Esophagus mucosa (tissue), 1 donor: ENCODE measurements at places on chromosomes 1 and 21. TPM values are rescaled to one million over a fixed set of nuclear protein-coding genes. Genes with fewer than 3 reads are reported as not detected.

RPE65 gene
- not detected for total RNA-seq

AMPD1 gene
- not detected for total RNA-seq

- ATAC-seq, result no peak
Observed at GRCh38 chr1:10651389-10651766, 145.1 kb downstream of the CASZ1 start.

- no peak for ATAC-seq
Observed at GRCh38 chr1:115184260-115184950, 95.1 kb upstream of the TSPAN2 start.

B3GALT2 gene
- 0.04 TPM for total RNA-seq

- ATAC-seq, result no peak
Observed at GRCh38 chr1:105793536-105794146, 1262.8 kb upstream of the PRMT6 start.

- ATAC-seq, result no peak
Observed at GRCh38 chr1:160858097-160858496, 4.6 kb downstream of the CD244 start.

- no peak for ATAC-seq
Observed at GRCh38 chr21:44434936-44435635, 20.2 kb upstream of the LRRC3 start.
